Skeletal muscle cell (primary cell): ENCODE measurements at places on chromosomes 2 and 18.
A peak's percentile ranks its signal among the peaks of the same experiment; 100 is the strongest.

DNA sequence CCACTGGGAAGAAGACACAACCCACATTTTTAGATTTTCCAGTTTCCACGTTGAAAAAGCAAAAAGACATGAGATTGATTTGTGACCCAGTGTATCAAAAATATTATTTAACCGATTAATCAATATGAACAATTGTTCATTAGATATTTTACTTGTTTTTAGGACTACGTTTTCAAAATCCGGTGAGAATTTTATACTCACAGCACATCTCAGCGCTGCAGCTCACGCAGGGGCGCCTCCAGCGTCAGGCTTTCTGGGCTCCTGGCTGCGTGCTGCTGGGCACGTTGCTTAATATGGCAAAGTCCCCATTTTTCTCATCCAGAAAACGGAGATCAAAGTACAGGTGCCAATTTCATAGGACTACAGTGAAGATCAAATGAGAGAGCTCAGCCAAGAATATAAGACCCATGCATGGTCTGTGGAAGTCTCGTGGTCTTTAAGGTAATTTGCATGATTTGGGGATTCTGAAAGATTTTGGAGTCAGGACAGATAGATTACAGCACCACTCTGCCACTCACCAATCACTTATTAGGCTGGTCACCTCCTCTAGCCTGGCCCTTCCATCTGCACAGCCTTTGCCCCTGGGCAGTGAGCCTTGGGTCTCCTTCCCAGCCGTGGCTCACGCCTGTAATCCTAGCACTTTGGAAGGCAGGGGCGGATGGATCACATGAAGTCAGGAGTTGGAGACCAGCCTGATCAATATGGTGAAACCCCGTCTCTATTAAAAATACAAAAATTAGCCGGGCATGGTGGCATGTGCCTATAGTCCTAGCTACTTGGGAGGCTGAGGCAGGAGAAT, 36.2 kb downstream of the PTPN18 start:
- DNase-seq: no peak

DNA sequence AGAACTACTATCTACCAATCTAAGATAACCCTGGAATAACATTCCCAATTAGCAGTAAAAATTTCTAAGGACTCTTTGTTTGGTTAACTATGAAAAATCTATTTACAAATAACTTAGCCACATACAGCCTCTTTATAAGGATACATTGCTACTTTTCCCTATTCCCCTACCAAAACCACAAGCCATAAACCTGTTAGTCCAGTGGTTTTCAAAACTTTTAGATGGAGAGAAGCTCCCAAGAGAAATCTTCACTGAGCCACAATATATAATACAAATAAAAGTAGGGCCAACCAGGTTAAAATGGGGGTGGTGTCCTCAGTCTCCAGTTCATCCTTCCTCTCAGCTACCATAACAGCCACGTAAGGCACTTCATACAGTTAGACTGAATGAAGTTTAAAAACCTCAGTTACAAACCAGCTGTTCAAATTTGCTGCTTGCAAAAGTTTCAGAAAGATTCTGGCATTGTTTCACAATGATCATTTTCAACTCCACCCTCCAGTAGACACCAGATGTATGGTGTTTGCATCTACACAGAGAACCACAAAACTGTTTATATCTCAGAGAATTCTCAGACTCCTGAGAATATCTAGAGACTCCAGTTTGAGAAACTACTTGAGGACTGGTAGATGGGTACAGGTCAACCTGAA, 26.0 kb downstream of the SOS1 start:
- DNase-seq: peak; percentile 31

GRCh38 chr2:238952261-238952919, 104.5 kb downstream of the TWIST2 start:
- no peak for DNase-seq

DNA sequence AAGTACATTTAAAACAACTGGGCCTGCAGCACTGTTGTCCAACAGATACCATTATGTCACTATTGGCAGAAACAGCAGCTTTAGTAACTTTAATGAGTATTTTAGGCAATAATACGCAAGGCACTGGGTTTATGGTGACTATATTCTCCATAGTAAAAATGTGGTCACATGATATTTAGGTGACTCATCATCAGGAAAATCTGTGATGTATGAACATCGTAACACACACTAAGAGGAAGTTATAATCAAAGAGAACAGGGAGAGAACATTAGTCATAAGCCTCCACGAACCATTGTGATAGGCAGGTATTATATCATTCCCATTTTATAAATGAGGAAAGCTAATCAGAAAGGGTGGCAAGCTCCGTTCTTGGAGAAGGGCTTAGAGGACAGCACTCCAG, 36.9 kb downstream of the RAPH1 start:
- DNase-seq: peak; percentile 59

DNA sequence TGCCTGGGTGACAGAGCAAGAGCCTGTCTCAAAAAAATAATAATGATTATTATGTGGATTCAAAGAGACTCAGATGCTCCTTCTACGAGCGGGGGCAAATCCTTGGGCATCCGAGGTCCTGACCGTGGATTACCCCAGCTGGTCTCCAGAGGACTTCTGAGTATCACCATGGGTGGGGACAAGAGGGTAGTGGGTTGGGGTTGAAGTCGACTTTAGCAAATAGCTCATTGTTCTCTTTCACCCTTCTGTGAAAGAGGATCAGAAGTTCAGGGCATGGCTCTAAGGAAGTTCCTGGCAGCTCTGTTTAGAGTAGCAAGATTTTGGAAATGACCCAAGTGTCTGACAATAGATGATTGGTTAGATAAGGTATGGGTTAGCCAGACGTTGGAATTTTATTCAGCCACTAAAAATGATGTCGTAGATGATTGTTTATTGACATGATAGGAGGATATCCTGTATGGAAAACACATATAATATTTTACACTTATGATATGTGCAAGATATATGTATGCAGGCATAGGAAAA, 59.0 kb upstream of the SPRED2 start:
- DNase-seq: no peak

DNA sequence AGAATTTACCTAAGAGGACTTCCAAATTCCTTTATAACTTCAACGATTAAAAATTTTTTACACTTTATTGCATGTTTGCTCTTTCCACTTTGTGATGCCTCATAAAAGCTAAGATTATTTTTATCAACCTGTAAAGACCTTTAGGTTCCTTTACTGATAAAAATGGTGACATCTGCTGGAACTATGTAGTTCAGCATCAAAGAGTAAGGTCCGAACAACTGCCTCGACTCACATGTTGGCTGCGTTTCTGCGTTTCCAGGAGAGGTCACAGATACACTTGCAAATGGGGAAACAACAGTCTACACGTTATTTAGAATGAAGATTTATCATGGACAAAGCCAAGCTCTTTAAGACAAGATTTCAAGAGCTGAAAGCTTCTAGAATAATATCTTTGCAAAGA, 18.8 kb upstream of the TMX3 start:
- DNase-seq: no peak

DNA sequence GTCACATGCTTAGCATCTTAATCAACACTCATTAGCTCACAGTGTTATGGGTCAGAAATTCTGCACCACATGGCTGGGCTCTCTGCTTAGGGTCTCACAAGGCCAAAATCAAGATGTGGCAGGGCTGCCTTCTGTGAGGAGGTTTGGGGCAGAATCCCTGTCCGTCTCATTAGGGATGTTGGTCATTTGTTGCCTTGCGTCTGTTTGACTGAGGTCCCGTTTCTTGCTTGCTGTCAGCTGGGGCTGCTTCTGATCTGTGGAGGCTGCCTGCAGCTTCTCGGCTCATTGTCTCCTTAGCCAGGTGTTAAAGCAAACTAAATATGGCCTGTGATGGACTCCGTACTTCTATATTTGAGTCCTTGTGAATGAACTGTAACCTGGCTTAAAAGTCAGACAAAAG, 146.5 kb downstream of the NDUFA10 start:
- no peak for DNase-seq

GRCh38 chr2:209970271-209970670, 32.2 kb upstream of the RPE start:
- no peak for DNase-seq

- no peak for DNase-seq
These were observed 35.7 kb upstream of the TAF4B start for GRCh38 chr18:26190506-26190905.

DNA sequence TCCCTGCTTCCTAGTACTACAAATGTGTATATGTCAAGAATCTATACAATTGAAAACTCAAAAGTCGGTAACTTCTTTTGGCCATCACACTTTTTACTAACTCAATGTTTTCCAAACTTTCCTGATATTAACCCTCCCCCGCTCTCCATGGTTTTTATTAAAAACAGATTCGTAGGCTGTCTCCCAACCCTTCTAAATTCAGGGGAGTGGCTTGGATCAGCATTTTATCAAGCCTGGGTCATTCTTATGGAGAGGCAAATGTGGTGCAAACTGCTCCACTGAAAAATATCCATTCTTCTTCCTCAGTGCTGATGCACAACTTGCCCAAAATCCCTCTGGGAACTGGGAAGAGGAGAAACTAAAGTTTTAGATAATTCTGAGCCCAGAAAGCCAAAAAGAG, 134.2 kb downstream of the RIF1 start:
- DNase-seq: no peak

GRCh38 chr2:65622951-65623535, 190.6 kb upstream of the SPRED2 start:
- no peak for DNase-seq

- DNase-seq: no peak
These were observed 4.8 kb upstream of the SLC66A2 start for GRCh38 chr18:79956276-79956675.

GRCh38 chr2:100418406-100418962, 1.0 kb upstream of the CHST10 start:
- DNase-seq: no peak

DNA sequence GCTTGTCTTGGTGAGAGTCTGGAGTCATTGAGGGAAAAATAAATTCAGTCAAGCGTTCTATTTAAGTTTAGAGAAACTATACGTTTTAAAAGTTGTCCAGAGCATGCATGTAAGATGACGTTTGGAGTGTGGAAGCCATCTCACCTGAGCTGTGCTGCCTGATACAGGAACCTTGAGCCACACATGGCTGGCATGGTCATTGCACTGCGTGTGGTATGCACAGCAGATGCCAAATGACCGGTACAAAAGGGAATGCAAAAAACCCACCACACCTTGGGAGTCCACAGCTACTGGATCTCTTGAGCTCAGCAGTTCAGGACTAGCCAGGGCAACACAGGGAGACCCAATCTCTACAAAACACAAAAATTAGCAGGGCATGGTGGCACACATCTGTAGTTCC, 4.3 kb downstream of the MZT2B start:
- no peak for DNase-seq

GRCh38 chr2:7044253-7045250, 127.3 kb downstream of the RNF144A start:
- DNase-seq: no peak

DNA sequence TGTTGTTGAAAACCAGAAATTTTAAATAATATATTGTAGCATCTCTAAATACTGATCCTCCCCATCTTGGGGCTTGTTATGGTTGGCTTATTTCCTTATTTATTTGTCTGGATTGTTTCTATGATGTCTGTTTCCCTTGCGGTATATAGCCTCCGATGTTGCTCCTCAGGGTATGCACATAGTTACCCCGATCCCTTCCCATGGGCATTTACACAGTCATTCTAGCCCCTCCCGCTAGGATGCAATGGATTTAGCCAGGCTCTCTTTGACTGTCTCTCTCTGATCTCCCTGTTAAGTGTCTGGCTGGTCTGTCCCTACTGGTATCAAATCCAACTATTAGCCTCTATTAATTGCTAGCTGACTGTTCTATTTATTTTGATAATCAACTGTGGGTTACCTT, 91.8 kb upstream of the CRACDL start:
- no peak for DNase-seq

DNA sequence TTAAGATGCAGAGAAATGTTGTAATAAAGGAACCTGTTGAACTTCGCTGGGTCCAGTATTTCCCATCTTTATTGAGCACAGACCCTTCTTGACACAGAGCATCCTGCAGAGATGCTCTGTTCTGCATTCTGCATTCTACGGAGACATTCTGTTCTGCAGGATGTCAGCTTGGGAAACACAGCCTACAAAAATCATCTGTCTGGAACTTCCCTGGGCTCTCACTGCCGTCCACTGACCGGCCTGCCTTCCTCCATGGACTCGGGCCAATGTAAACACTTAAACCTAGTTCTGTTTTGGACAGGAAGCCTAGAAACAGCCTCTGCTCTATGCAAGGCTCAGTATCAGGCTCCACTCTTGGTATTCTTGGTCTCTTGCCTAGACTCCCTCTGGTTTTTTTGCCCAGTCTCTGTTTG, 90.0 kb upstream of the PPP1CB start:
- DNase-seq: peak; percentile 90

- DNase-seq: no peak
These were observed 27.9 kb downstream of the KIAA1328 start for GRCh38 chr18:36856815-36857214.

DNA sequence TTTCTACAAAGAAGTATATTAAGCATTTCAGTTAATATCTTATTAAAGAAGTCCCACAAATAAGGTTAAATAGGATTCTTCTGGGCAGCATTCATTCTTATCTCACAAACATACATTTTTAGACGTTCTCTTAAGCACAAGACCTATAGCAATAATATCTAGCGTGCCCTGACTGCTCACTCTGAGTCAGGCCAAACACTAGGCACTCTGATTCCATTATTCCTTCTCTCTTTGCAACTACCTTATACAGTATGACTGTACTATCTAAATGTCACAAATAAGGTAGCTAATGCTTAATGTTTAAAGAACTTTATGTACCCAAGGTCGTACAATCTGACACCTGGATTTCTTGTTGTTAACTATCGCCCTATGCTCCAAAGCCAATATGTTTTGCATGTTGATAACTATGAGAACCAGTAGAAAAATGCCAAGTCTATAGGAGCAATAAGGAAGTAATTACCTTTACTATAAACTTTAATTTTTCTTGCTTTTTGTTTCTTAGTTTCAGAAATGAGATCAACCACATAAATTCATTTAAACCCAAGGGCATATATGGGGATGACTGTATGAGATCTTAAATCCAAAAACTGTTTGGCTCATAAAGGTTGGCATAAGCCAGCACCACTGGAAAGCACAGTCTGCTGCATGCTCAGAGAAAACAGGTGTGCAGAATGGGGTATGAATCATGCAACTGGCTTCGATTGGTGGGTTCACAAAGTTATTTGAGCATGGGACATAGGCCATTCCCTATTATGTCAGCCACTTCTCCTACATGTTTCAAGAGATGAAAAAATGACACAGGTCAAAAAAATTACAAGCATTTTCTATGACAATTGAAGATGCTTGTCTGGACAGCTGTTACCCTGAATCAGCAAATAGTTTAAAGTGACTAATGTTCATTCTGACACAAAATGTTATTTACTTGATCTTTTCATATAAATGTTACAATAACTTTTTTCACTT, 352.0 kb downstream of the IRS1 start:
- peak; percentile 51 for DNase-seq

- DNase-seq: no peak
These were observed 149.9 kb upstream of the TTC39C start for GRCh38 chr18:23864624-23865023.

- no peak for DNase-seq
These were observed 4.4 kb downstream of the TXNDC2 start for GRCh38 chr18:9890196-9890595.
